Left ventricle myocardium inferior (tissue), 1 donor: ENCODE measurements at places on chromosomes 12 and 14. TPM values are rescaled to one million over a fixed set of nuclear protein-coding genes. Genes with fewer than 3 reads are reported as not detected.

- no peaks in the 10 kb centered on the region for H3K27me3 ChIP-seq
- no peak overlapping the region for H3K4me3 ChIP-seq
- peak; percentile 36 for DNase-seq
- no peaks in the 10 kb centered on the region for H3K36me3 ChIP-seq
- H3K27ac ChIP-seq: peak overlapping the region; percentile 17
- peaks cover 23% of the 10 kb centered on the region for H3K4me1 ChIP-seq
Observed at GRCh38 chr12:12017135-12017581, 53.6 kb upstream of the BCL2L14 start.

Gene KRT81
- not detected for total RNA-seq

Gene FAM181A
- not detected for total RNA-seq

GRCh38 chr14:98736701-98737338 is 535.2 kb downstream of the BCL11B start:
- no peaks in the 10 kb centered on the region for H3K4me1 ChIP-seq
- no peak overlapping the region for H3K27ac ChIP-seq
- no peak for DNase-seq
- no peaks in the 10 kb centered on the region for H3K36me3 ChIP-seq

DNA sequence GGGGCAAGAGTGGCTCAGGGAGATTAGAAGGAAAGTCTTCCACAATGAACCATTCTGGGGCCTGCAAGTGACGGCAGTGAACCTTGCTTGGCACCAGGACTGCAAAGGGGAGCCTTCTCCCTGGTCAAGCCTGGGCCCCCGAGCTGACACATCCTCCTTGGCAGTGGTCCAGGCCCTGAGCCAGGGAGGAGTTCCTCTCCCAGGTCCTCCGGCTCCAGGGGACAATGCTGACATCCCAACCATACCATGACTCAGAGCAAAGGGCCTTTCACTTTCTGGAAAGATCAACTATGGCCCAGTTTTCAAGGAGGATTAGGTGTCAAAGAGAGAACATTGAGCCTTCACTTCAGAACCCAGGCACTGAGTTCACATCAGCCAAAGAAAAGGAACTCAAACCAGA is 756.5 kb upstream of the TBX3 start:
- no peaks in the 10 kb centered on the region for H3K36me3 ChIP-seq
- peak; percentile 51 for DNase-seq
- no peaks in the 10 kb centered on the region for H3K27me3 ChIP-seq

Gene HOXC5
- total RNA-seq: not detected

- no peaks in the 10 kb centered on the region for H3K27me3 ChIP-seq
- H3K36me3 ChIP-seq: no peaks in the 10 kb centered on the region
- no peak for DNase-seq
- no peak overlapping the region for H3K4me3 ChIP-seq
- H3K27ac ChIP-seq: no peak overlapping the region
Observed at GRCh38 chr12:110005319-110005973, 6.2 kb downstream of the ANKRD13A start.

Gene C1QL4
- not detected for total RNA-seq

Gene SERPINA9
- total RNA-seq: not detected

DNA sequence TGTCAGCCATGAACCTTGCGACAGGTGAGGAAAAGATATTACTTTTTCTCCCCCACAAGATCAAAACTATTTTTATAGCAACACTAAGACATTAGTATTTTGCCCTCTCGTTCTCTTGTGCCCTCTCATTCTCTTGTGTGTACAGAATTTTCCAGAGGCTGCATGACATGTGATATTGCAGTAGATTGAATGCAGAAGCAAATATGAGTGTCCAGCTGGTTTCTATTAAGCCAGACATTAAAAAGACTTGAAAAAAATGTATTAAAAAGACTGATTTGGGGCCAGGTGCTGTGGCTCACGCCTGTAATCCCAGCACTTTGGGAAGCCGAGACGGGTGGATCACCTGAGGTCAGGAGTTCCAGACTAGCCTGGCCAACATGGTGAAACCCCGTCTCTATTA is 63.7 kb upstream of the ZFP36L1 start:
- no peak overlapping the region for H3K4me3 ChIP-seq
- DNase-seq: no peak
- no peaks in the 10 kb centered on the region for H3K36me3 ChIP-seq
- no peaks in the 10 kb centered on the region for H3K27me3 ChIP-seq
- H3K4me1 ChIP-seq: no peaks in the 10 kb centered on the region

Gene PTPRB
- total RNA-seq: 38.7 TPM

- no peak overlapping the region for H3K4me3 ChIP-seq
- no peaks in the 10 kb centered on the region for H3K27me3 ChIP-seq
- no peaks in the 10 kb centered on the region for H3K36me3 ChIP-seq
- H3K27ac ChIP-seq: no peak overlapping the region
Observed at GRCh38 chr12:90233168-90234100, 524.8 kb upstream of the ATP2B1 start.

Gene EMP1
- 90.5 TPM for total RNA-seq
